ENCODE measurements at places on chromosomes 16 and 17. TPM values are rescaled to one million over a fixed set of nuclear protein-coding genes. Genes with fewer than 3 reads are reported as not detected.

The PSMC3IP gene
- total RNA-seq: 24.7 TPM

The RHBDL3 gene
- not detected for total RNA-seq

The PMP22 gene
- total RNA-seq: 7.3 TPM

The CES1 gene
- total RNA-seq: 97.4 TPM

The KCNH6 gene
- total RNA-seq: not detected

The SLC5A11 gene
- total RNA-seq: 0.95 TPM

The PPP1R1B gene
- total RNA-seq: not detected

Data from Caco-2 (cell line).